Stimulated activated CD4-positive, alpha-beta T cell treated with anti-CD3 and anti-CD28 coated beads, Interleukin-4, amount 100 ng/mL, for 4 hours (primary cell): ENCODE measurements at places on chromosomes 5 and 9.

DNA sequence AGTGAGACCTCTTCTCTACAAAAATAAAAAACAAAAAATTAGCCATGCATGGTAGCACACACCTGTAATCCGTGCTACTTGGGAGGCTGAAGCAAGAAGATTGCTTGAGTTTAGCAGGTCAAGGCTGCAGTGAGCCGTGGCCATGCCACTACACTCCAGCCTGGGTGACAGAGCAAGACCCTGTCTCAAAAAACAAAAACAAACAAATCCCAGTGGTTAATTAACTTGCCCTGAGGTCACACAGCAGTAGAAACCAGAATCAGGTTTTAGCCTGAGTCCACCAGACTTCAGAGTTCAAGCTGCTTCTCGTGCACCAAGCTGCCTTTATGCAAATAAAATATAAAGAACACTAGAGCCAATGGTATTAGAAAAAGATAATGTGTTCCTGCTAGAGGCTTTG, 169.7 kb downstream of the GOLPH3 start:
- no peak for DNase-seq

GRCh38 chr5:1468247-1468612, 23.0 kb upstream of the SLC6A3 start:
- no peak for DNase-seq

GRCh38 chr9:132230605-132231004, 68.7 kb downstream of the NTNG2 start:
- DNase-seq: no peak

- no peak for DNase-seq
Measured at GRCh38 chr5:127028822-127029457, 1.4 kb downstream of the MARCHF3 start.

DNA sequence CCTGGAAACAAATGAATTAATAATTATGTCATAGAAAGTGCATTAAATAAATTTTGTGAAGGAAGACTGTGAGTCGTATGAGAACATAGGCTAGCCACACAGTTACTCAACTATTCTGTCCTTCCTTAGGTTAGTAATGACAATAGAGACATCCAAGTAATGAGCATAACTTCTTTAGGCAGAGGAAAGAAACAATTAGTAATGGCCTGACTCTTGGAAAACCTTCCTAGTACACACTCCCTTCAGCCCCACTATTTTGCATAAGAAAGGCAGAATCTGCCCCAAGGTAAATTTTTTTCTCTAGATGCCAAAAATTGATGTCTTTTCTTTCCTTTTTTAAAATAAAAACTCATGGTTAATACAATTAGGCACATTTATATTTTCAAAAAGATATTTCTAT, 1619.0 kb upstream of the WWC1 start:
- no peak for DNase-seq

GRCh38 chr9:137172901-137173795, 1.3 kb upstream of the TMEM210 start:
- DNase-seq: no peak

DNA sequence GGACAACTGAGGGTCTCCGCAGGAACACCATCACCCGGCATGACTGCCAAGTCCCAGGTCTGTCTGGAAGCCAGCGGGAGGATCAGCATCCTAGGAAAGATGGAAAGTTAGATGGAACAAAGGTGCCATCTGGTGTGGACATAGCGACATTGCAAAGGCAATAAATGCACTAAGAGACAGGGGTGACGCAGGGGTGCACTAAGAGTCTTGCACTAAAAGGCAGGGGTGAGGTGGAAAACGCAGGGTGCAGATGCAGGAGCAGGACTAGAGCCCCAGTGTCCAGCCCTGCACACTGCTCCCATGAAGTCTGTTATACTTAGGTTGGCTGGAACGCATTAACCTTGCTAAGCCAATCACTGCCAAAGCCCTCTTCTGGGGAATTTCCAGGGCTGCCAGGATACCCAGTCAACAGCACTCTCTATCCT, 15.5 kb downstream of the ATOX1 start:
- no peak for DNase-seq

GRCh38 chr9:113349445-113350094, at the start of gene BSPRY:
TSS of gene BSPRY (plus strand) at chr9:113349541. CDS start at chr9:113349580, 39 bp downstream.
- peak; percentile 23 for DNase-seq

- no peak for DNase-seq
Measured at GRCh38 chr5:6492934-6493333, 44.3 kb downstream of the UBE2QL1 start.

DNA sequence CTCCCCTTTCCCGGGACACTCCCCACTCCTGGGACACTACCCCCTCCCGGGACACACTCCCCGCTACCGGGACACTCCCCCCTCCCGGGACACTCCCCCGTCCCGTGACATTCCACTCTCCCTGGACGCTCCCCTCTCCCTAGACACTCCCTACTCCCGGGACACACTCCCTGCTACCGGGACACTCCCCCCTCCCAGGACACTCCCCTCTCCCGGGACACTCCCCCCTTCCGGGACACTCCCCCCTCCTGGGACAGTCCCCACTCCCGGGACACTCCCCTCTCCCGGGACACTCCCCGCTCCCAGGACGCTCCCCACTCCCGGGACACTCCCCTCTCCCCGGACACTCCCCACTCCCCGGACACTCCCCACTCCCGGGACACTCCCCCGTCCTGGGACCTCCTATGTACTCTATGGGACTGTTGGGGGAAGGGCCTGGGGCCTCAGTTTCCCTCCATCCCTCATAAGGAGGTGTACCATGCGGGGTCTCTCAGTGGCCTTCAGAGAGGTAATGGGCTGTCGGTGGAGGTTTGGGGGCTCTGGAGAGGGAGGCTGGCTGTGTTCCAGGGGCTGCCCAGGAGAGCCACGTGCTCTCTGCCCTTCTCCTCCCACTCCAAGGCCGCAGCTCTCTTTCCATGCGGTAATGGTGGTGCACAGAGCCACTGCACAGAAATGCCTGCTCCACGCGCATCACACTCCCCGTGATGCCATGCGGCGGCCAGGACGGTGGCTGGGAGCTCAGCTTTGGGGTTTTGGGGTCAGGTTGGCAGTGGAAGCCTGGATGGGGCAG, 96.2 kb downstream of the RXRA start:
- no peak for DNase-seq

- DNase-seq: no peak
Measured at GRCh38 chr9:132190966-132191365, 29.1 kb downstream of the NTNG2 start.

DNA sequence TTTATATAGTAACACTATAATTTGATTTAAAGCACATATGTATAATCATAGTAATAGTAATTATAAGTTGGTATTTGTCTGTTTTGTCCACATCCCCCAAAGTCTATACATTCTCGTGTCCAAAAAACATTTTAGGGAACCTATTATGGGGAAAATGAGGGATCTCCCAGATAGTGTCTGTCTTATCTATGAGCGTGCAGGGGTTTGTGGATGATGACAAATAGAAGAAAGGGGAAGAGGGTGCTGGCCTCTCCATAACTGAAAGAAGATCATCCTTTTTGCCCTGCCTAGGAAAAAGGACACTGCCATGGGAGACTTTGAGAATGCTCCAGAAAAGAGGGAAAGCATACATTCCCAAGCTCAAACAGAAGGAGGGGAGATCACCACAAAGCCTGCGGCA, 45.3 kb downstream of the C5orf22 start:
- no peak for DNase-seq
